NCI-H226 (cell line): ENCODE measurements at places on chromosomes 2 and 18.

DNA sequence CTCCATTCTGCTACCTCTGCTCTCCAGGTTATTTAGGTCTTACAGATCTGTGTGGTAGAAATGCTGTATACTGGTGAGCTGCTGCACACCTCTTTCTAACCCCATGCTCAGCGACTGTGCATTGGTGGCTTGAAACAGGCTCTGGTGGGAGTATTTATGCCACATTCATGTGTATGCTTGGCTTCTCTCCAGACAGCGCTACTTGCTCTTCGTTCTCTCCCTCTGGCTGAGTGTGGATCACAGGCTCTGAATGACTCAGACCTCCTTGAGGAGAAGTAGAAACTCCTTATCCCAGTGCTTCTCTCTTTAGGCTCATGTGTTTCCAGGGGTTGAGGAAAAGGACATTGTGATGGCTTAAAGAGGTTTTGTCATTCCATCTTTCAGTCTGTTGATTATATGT is 54.9 kb downstream of the FHOD3 start:
- peak; percentile 77 for DNase-seq

- DNase-seq = peak; percentile 59
These were observed 863 bp upstream of the SIX2 start for GRCh38 chr2:45009928-45010701.

GRCh38 chr2:208334230-208334629 is 68.2 kb downstream of the PIKFYVE start:
- DNase-seq = no peak

DNA sequence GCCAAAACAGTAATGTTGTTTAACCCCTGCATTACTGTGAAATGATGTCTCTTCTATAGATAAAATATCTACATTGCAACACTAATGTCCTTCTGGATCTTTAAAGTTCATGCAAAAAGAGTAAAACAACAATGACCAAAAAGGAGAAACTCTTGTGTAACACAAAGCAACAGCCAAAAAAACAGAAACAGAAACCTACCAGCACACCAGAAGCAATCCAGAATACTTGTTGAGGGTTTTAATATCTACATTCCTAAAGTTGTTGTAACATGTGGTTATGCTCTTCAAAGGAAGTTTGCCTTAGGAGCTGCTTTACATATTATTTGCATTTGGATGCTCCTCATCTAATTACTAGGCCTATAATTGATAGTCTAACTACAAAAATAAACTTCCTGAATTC is 157.2 kb downstream of the BABAM2 start:
- DNase-seq = peak; percentile 42

DNA sequence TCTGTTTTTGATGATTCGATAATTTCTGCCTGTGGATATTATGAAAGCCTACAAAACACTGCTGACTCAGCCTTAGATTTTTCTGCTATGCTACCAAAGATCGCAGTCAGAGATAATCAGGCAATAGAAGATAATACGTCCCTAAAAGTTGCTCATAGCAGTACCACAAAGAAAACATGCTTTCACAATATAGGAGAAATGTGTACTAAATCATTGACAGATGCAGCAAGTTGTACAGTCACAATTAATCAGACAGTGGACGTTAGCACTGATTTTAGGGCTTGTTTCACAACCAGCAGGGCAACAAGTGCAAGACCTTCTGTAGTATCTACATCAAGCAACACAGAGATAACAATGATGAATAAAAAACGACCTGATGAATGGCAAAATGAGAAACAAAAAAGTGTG is 19.5 kb downstream of the RBM44 start:
- peak; percentile 39 for DNase-seq

DNA sequence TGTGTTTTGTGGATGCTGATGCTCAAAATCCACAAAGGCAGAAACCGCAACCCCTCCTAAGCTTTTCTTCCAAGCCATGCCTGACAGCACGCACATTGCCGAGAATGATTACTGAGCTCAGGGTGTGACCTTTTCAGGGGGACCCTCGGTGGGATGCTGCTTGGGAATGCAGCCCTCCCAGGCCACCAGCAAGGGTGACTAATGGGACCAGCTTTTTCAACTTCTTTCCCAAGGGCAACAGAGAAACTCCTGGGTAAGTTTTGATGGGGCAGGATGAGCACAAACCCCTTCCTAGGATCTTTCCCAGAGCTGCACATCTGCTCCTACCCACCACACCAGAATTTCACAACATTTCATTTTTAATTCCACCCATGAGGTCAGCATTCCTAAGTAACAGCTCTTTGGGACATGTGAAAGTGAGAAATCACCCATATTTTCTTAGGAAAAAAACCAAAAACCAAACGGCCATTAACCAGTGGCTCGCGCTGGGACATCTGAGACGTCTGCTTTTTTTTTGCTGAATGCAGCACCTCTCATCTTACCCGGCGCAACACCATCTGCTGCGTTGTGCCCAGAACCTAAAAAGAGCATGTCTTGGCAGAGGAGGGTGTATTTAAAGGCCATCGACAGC is 119.0 kb downstream of the ARL4C start:
- no peak for DNase-seq

- no peak for DNase-seq
These were observed 229.5 kb downstream of the AGAP1 start for GRCh38 chr2:235723371-235723770.

DNA sequence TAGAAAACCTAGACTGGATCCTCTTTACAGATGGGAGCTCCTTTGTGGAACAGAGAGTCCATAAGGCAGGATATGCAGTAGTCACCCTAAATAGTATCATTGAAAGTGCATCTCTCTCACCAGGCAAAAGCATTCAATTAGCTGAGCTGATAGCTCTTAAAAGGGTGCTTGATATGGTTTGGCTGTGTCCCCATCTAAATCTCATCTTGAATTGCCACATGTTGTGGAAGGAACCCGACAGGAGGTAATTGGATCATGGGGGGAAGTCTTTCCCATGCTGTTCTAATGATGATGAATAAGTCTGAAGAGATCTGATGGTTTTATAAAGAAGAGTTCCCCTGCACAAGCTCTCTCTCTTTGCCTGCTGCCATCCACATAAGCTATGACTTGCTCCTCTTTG is 96.2 kb upstream of the RMP24 start:
- no peak for DNase-seq

DNA sequence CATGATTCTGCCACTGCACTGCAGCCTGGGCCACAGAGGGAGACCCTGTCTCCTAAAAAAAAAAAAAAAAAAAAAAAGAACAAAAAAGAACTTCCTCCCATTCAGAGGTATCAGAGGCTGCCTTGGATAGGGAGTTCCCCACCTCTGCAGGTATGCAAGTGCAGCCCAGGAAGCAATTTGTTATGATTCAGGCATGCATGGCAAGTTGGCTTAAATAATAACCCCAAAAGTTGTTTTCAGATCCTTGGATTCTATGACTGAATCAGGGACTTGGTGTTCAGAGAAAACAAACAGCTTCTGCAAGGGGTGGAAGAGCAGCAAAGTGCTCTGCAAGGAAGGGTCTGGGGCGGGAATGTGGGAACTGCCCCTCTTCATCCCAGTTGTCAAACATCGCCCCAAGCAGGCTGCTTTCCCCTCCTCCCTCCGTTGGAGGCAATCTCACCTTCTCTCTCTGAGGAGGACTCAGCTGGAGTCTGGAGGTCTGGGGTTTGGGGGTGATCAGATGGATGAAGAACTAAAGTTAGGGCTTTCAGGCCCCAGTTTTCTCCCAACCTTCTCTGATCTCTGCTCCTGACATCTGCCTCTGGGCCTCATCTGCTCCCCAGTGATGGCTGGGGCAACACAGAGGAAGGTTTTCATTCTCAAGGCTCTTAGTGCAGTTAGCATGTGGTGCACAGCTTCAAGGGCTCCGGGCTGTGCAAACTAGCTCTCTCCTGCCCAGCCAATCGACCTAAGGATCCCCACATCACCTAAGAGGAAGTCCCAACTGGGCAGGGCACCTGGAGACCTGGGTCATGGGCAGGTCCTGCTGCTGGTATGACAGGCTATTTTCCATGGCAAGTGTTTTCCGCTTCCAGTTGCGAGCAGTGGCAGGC is 3.5 kb upstream of the GDF7 start:
- DNase-seq = no peak

DNA sequence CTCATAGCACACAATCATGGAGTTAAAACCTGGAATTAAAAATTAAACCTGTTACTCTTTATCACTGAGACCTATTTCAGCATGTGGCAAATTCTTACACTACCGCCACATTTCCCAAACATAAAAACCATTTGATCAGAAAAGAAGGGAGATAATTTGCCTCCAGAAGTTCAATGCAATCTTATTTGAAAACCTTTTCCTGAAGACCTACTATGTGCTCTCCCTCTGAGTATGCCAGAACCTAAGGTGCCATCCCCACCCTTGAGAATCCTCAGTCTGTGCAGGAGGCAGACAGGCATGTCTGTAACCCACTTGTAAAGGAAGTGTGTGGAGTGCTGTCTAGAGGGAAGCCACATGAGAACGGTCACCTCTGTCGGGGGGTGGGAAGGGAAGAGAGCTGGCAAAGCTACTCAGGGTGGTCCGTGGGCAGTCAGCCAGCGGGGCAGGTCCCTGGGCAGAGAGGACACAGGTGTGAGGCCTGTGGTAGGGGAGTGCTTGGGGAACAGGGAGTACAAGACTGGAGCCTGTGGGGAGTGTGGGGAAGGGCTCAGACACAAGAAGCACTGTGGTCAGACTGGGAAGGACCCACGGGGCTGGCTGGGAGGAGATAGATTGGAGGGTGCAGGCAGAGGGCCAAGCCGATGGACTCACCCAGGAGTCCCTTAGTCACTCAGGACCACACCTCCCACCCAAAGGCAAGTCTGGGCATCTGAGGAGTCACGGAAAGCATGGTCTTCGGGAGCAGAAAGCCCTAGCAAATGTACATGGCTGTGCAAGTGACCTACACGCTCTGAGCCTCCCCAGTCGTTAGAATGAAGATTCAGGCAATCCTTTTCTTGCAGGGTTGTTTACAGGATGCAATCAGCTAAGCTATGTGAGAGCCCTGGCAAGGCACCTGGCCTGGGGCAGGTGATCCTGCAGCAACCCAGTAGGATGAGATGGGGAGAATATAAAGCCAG is 22.8 kb downstream of the CRACDL start:
- DNase-seq = peak; percentile 82

DNA sequence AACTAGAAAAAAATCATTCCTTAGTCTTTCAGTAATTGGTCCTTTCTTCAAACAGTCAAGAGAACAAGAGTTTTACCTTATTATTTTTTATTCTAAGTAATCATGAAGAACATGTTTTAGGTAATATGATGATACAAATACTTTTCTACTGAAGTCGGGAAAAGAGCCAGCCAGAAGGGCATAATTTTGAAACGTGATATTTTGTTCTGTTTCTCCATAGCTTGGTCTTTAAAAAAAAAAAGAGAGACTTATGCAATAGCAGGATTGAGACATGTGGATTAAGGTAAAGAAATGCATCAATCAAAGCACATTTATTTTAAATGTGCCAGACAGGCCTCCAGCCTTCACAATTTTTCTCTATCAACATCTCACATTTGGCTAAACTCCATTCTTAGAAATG is 1016.8 kb downstream of the CNTNAP5 start:
- no peak for DNase-seq

- no peak for DNase-seq
These were observed 42.6 kb upstream of the HNRNPA3 start for GRCh38 chr2:177169810-177170514.

- no peak for DNase-seq
These were observed 43.5 kb upstream of the ACTR3 start for GRCh38 chr2:113846429-113846828.

GRCh38 chr2:210429403-210430137 is 47.0 kb downstream of the LANCL1 start:
- DNase-seq = no peak

DNA sequence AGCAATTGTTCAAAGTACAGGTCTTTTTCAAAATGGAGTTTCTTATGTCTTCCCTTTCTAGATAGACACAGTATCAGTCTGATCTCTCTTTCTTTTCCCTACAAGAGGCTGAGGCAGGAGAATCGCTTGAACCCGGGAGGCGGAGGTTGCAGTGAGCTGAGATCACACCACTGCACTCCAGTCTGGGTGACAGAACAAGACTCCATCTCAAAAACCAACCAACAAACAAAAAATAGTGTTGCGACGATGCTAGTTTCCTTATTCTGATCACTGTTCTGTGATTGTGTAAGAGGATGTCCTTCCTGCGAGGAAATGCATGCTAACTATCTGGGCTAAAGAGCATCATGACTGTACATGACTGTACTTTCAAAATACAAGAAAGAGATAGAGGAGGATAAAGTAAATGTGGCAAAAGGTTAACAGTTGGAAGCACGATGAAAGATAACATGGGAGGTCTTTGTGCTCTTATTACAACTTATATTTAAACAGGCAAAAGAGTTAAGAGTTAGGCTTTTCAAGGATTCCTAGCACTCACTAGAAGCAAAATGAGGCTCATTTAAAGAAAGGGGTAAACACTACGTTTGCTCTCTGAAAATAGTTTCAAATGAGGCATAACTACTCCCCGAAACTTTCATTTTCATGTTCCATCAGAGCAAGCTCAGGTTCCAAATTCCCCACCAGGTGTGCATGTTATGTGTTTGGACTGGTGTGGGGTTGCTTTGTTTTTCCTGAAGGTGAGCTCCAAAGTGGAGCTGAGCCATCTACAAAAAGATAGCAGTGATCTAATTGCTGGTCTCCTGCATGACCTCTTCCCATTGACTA is 23.8 kb downstream of the SOWAHC start:
- peak; percentile 40 for DNase-seq

GRCh38 chr18:24756385-24756784 is 295.9 kb downstream of the HRH4 start:
- DNase-seq = no peak

GRCh38 chr2:85981579-85982247 is 92.9 kb upstream of the ST3GAL5 start:
- no peak for DNase-seq

DNA sequence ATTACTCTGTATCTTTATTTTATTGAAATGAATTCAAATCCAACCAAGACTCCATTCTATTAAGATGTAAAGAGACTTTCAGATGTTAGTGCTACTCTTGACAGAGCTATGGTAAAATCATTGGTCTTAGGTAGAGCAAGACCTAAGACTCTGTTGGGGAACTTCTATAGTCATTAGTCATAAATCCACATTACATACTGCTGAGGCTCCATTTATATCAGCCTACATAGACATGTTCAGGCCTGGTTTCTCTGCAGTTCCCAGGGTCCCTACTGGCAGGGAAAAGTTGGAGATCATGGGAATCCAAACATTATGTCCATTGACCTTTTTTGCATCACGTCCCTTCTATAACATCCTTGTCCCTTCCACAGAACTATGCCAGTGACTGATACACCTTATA is 580.4 kb upstream of the ZEB2 start:
- no peak for DNase-seq
